ENCODE measurements at places on chromosomes 2 and 18.

GRCh38 chr2:159903443-159904126 lies 105.6 kb upstream of the CD302 start:
- peak; percentile 25 for DNase-seq

DNA sequence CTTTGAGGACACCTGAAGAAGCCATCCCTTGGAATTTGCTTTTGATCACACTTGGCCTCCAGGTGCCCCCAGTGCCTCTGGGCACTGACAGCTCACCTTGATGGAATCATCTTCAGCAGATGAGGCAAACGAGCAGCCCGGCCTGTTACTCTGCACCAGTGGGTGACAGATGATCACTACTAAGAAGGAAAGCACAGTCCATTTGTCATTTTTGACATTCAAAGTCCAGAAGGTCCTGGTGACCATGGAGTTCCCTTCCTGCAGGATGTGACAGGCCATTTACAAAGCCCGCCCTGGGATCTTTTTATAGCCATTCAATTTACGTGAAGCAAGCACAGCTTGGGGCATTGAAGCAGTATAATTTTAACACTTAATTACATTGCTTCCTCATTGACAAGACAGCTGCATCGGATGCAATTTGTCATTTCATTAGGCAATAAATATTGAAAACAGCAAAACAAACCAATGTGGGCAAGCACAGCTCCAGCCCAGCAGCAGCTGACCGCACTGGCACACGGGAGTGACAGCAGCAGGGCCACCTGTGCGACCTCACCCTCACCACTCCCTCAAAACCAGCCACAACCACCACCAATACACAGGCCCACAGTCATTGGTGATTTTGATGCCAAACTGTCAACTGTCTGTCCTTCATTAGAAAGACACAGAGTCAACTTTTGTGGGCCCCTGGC lies 76.0 kb upstream of the SLC66A3 start:
- DNase-seq, result no peak

- no peak for DNase-seq
These were observed 358.4 kb upstream of the NRP2 start for GRCh38 chr2:205323929-205324328.

DNA sequence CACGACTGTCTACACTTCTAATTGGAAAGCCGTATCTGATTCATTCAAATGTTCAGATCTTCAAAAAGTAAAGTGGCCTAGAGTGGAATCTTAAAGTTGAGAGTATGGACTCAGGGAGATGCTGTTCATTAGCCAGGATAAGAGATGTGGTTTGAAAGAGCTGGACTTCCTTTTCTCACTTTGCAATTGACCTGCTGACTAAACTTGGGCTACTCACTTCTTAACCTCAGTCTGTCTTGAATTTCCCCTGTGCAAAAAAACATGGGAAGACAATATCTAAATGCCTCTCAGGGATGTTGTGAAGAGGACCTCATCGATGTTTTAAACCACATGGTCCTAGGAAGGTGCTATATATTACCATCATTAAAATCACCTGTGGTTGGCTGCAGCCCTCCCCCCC lies 64.1 kb downstream of the BCL2 start:
- DNase-seq, result no peak

- no peak for DNase-seq
These were observed 61.1 kb upstream of the UGP2 start for GRCh38 chr2:63780518-63781155.

GRCh38 chr2:16962505-16962904 lies 296.9 kb upstream of the CYRIA start:
- no peak for DNase-seq

GRCh38 chr2:30230497-30231211 lies 680 bp upstream of the LBH start:
- DNase-seq, result no peak

DNA sequence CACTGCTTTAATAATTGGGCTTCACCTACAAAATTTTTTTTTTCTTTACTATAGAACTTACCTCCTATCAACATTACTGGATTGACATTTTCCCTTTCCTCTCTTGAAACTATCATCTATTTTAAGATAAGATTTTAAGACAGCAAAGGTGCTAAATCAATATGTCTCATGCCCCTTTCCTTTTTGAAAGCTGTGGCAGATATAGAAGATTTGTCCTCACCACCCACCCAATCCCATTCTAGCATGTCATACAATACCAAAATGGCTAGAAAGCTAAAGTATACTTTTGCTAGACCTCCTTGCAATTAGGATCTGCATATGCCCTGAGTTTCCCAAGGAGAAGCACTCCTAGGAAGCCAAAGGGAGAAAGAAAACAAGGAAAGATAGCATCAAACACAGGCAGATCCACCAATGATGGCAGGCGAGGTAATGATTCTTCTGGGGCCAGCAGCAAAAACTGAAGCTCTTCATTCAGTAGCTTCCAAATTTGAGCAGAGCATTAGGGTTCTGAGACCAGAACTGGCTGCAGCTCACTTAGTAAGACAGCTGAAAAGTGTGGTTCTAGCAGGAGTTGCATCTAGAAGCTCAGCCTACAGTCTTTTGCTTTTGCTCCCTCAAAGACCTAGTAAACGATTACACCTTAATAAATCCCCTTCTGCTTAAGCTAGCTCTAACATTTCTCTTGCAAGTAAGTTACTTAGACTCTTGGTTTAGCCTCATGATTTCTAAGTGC lies 242.1 kb downstream of the ZEB2 start:
- no peak for DNase-seq

DNA sequence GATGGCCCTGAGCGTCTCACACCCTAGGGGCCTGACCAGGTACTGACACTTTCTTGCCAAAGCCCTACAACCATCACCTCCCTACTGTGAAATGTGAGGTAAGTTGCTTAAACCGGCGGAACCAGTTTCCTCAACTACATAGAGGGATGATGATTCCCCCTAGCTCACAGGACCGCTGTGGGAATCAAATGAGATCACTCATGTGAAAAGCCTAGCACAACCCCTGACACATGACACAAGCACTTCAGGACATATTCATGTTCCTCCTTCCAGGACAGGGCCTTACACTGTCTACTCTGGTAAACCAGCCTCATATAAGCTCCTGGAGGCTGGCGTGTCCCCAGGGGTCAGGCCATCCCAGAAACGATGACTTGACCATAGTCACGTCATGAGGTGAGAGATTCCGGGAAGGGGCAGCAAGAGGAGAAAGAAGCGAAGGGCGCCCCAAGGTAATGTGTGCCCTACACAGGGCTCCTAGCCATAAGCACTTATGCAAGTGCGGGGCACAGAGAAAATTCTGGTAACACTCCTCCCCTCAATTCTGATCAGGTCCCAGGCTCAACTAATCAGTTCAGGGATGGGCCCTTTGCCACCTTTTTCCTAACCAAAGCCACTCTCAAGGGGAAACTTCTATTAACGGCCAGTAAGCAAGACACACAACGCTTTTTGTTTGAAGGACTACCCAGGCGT lies 49.5 kb downstream of the C2orf42 start:
- no peak for DNase-seq

GRCh38 chr2:170530284-170530745 lies 184.8 kb upstream of the SP5 start:
- no peak for DNase-seq

DNA sequence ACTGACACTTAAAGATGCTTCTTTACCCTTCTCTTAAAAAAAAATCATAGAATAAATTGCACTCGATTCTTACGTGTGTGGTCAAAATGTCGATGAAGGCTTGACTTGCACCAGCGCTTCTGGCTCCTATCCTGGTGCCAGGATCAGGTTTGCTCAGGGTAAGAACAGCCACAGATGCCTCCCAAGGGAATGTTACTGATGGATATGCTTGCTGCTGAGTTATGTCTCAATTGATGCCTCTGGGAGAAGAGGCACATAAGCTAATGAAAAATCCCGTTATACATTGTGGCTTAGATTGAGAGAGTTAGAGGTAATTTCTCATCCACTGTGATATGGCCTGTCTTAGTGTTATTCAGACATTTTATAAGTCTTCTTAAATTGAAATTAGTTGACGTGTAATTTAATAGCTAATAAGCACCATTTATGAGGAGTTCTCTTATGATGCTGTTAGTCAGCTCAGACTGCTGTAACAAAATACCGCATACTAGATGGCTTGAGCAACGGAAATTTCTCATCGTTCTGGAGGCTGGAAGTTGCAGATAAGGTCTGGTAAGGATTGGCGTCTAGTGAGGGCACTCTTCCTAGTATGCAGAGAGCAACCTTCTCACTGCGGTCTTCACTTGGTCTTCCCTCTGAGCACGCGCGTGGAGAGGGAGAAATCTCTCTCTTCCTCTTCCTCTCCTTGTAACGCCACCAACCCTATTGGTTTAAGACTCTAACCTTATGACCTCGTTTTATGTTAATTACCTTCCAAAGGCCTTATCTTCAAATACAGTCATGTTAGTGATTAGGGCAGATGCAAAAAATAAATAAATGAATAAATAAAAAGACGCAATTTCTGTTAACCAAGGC lies 116.6 kb upstream of the NOSTRIN start:
- DNase-seq, result no peak

GRCh38 chr2:163836167-163836566 lies 100.4 kb upstream of the FIGN start:
- no peak for DNase-seq

- DNase-seq, result no peak
These were observed 203.1 kb downstream of the RAB3GAP1 start for GRCh38 chr2:135255208-135255607.

- DNase-seq, result no peak
These were observed 48.9 kb downstream of the APLF start for GRCh38 chr2:68516051-68516955.

DNA sequence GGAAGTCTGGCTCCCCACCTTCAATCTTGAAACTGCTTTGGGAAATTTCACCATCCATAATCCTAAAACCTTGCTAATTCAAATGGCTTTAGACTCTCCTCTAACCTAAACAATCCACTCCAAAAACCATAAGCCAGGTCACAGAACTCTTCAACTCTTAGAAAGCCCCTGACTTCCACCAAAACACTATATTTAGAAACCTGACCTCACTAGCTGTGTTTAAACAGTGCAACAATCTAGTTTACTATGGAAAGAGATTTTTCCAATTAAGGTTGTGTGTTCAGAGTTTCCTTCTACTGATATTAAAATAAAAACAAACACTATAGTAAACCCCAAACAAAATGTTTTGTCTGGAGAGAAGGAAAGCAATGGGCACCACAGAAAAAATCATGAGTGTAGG lies 308.1 kb downstream of the OSR1 start:
- no peak for DNase-seq

- no peak for DNase-seq
These were observed 1278.4 kb upstream of the PIK3C3 start for GRCh38 chr18:40676668-40677067.

DNA sequence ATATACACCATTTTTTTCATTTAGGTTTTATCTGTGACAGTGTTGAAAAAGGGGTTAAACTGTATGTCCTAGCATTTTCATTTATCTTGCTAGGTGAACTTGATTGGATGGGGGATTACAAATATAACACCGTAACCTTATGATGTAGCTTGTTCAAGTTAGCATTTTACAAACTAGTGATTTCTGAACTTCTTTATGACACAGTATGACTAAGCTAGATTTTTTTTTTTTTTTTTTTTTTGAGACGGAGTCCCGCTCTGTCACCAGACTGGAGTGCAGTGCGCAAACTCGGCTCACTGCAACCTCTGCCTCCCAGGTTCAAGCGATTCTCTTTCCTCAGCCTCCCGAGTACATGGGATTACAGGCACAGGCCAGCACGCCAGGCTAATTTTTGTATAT lies 47.1 kb downstream of the KCMF1 start:
- DNase-seq, result no peak

DNA sequence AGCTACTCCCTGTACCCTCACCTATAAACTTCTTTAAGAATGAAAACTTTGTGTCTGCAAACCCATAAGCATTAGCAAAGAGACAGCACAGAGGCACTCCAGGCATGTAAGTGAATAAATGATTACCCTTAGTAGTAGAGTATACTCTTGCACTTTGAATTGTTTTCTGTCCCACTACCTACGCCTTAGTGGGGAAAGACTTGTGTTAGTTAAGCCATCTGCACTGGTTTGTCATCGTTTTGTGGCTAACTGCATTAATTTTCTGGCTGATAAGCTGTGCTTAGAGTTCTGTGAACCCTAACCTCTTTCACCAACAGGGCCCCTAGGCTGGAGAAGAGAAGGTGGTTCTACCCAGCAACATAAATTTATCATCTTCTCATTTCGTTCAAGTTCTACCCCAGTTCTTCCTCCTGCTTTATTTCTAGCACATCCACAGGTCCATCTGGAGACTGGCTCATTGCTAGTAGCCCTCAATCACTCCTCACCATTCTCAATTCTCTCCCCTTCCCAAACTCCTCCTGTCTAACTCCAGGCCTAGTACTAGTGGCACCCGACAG lies 710 bp downstream of the LMAN2L start:
- DNase-seq, result no peak

GRCh38 chr18:45571195-45571594 lies 44.1 kb upstream of the SLC14A2 start:
- DNase-seq, result no peak

- no peak for DNase-seq
These were observed 56.4 kb upstream of the NFATC1 start for GRCh38 chr18:79339094-79339908.

- DNase-seq, result no peak
These were observed 77.2 kb upstream of the NFU1 start for GRCh38 chr2:69514406-69514805.

DNA sequence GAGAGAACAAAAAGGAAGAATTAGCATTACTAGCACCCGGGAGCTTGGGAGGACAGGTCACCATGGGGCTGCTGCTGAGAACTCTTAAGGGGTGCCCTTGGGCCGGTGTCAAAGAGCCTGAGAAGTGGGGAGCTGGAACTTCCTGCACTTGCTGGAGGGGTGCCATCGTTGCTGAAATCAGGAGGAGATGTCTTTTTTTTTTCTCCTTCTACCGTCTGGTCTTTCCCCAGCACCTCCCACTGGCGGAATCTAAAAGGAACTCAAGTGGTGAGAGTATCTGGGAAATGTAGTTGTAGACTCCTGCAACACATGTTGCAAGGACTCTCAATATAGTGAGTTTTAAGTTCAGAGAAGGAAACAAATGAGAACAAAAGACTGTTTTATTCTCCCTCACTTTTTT lies 6.1 kb upstream of the AMMECR1L start:
- DNase-seq, result no peak
